ENCODE measurements at places on chromosomes 3 and 15.

GRCh38 chr3:174436367-174436766 lies 422.8 kb upstream of the NAALADL2 start:
- no peak for DNase-seq

DNA sequence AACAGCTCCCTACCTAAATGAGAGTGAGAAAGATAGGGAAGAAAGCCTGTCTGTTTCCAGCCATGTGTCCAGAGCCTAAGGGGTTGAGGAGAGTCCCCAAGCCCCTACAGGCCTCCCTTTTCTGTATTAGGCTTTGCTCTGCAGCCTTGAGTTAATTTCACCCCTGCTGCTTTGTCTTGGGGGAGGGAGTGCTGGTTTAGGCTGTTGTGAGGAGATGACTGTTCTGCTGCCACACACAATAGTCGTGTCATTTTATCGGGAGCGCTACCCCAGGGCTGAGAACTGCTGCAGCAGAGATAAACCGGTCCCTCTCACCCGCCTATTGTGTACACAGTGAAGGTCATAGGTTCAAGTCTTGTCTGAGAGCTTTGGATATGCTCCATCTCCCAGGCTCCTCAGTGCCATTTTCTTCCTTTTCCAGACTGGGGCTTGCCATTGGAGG lies 1.4 kb downstream of the ZNF609 start:
- no peak for DNase-seq

GRCh38 chr15:66945842-66946241 lies 119.6 kb upstream of the SMAD3 start:
- DNase-seq = no peak

DNA sequence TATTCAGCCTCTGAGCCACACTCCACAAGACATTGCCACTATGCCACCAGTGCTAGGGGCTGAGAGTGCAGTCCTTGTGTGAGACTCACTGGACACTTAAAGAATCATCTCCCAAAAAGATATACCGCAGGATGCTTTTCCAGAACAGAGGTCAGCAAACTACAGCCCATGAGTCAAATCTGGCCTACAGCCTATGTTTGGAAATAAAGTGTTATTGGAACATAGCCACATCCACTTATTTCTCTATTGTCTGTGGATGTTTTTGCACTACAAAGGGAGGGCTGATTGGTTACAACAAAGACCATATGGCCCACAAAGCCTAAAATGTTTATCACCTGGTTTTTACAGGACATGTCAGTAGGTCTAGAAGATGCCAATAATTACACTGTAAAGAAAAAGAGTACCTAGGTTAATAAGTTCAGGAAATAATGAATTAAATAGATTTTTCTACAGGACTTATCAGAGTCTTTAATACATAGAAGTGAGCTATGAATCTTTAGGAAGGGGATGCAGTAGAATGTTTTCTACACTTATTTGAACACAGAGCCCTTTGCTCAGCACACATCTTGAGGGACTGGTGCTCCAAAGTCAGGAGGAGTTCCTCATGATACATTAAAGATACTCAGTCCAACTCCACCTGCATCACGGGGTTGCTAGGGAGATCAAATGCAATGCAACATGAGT lies 26.3 kb downstream of the SRGAP3 start:
- DNase-seq = no peak

DNA sequence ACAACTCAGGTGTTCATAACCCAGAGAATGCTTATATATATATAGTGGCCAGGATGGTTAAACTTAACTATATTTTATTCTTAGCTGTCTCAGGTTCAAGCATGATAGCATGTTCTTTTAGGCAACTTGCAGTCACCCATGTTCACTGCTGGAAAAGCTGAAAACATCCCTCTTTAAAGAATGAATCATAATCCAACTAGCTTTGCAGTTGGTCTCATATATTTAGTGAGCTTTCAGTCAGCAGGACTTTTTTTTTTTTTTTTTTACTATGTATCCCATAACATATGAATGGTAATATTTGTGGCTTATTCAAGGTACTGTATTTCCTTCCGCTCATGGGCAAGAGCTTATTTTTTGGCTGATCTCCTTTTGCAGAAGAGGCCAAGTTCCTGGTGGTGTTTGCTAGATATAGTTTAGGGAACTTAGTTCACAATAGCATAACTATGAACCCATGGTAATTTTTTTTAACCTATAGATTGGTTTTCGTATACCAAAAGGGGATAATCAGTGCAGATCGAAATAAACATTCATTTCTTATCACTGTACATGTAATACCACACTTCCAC lies 77.6 kb downstream of the CMSS1 start:
- no peak for DNase-seq

All from effector CD8-positive, alpha-beta T cell (primary cell).